ENCODE measurements at places on chromosomes 5 and 9. TPM values are rescaled to one million over a fixed set of nuclear protein-coding genes. Genes with fewer than 3 reads are reported as not detected.

DNA sequence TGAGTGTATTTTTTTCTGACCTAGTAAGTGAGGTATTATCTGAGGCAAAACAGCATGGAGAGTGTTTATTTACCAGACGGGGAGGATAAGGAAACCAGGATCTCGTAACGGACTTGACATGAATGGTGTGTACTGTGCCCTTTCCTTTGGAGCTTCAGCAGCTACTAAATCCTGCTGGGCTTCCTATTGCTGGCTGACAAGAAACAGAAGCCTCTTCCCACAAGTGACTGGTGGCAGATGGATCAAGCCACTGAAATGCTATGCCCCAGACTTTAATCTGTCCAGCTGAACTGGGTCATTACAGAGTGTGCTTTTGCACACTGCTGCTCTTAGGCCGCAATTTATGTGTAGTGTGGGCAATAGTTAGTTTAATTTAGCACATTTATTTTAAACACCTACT is 162.7 kb upstream of the MRPS30 start:
- DNase-seq: no peak

GRCh38 chr9:95570646-95571045 is 53.9 kb upstream of the PTCH1 start:
- DNase-seq: no peak

GRCh38 chr9:135184181-135185053 is 96.9 kb downstream of the OLFM1 start:
- no peak for DNase-seq

GRCh38 chr9:19876569-19877316 is 87.9 kb upstream of the SLC24A2 start:
- no peak for DNase-seq

Gene PKD2L2
- total RNA-seq: not detected
